ENCODE measurements at places on chromosomes 3 and 15.
A peak's percentile ranks its signal among the peaks of the same experiment; 100 is the strongest.

GRCh38 chr3:117603097-117603496 lies 893.5 kb downstream of the TUSC7 start:
- DNase-seq = no peak

DNA sequence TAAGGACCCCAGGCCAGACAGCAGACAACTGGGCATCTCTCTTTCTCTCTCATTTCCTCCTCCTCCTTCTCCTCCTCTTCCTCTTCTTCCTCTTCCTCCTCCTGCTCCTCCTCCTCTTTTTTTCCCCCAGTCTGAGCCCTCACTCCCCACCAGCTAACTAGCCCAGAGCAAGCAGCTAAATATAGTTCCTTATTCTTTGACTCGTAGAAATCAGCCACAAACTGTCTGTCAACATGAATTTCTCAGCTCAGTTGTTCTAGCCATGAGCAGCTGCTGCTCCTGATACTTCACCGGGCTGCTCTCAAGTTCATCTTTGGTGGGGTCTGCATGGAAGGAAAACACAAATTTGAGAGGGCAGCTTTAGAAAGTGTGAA lies 19.2 kb upstream of the LOXL1 start:
- no peak for DNase-seq

GRCh38 chr15:65110676-65111292 lies 4.2 kb downstream of the UBAP1L start:
- DNase-seq = no peak

DNA sequence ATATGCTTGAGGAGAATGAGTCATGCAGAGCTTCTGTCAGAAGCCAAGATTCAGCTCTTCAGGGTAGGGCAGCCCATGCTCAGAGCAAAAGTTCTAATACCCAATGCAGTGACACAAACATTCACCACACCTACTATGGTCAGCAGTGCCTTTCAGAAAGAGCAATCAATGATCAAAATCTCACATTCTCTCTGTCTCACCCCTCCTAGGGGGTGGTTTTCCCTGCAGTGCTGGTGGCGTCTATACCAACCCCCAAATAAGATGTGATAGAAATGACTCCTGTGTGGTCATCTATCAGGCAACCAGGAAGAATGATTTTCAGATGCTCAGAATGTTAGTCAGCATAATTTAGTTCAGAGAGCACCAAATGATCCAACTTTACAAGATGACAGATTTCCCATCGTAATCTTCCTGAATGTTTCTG lies 385.3 kb downstream of the NTRK3 start:
- no peak for DNase-seq

DNA sequence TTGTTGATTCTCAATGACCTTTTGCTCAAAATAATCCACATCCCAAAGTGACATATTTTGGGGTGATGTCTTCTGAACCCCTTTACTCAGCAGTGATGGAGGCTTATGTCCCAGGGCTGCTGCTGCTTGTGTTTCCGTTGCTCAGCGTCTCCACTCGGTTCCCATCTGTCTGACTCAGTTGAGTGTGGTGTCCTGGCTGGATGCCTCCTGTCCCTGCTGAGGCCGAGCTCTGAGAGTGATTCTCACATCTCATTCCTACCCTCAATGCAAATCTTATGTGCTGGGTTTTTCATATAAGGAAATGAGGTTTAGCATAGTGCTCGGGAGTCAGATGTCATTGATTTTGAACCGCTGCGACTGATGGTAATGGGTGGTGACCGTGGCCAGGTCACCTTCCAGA lies 247.4 kb downstream of the GABRG3 start:
- no peak for DNase-seq

DNA sequence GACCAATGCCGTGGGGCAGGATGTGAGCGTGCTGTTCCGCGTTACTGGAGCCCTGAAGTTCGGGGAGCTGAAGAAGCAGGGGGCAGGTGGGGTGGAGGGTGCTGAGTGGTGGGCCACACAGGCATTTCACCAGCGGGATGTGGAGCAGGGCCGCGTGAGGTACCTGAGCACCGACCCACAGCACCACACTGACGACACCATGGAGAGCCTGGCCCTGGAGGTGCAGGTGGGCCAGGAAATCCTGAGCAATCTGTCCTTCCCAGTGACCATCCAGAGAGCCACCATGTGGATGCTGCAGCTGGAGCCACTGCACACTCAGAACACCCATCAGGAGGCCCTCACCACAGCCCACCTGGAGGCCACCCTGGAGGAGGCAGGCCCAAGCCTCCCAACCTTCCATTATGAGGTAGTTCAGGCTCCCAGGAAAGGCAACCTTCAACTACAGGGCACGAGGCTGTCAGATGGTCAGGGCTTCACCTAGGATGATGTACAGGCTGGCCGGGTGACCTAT lies 179.6 kb downstream of the TBC1D2B start:
- DNase-seq = no peak

- DNase-seq = no peak
Measured at GRCh38 chr3:173743516-173743915, 346.0 kb downstream of the NLGN1 start.

GRCh38 chr15:94582368-94582767 lies 351.0 kb downstream of the MCTP2 start:
- DNase-seq = peak; percentile 53

DNA sequence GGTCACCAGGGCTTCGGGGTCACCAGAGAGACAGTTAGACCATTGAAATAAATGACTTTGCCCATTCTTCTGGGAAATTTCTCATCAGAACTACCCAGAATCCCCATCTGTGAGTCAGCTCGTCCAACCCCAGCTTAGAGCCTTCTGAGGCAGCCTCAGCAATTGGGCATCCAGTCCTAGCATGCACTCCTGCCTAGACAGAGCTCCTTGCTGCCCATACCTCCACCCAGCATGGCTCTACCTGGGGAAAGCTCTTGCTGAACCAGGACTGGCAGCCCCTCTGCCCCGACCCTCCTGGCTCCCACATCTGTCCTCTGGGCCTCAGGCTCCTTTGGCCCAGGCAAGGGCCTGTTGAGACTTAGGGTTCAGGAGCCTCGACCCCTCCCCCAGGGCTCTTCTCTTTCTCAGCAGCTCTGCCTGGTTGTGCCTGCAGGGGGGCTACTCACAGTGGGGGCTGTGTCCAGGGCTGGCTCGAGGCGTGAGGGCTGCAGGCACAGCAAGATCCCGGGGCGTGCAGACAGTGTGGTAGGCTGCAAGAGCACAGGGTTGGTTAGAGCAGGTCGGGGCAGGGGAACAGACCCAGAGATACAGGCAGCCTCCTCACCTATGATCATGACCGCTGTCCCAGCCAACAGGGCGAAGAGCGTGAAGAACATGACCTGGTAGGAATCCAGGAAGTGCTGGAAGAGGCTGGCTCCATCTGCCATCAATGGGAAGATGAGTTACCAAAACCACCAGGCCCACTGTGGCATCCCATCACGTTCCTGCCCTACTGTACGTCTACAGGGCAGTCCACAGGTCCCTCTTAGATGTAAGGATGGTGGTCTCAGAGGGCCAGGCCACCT lies 101.3 kb downstream of the NUP210 start:
- no peak for DNase-seq

- no peak for DNase-seq
Measured at GRCh38 chr3:151210676-151211381, 7.8 kb upstream of the GPR171 start.

- no peak for DNase-seq
Measured at GRCh38 chr3:119428538-119428937, 34.9 kb downstream of the TMEM39A start.

DNA sequence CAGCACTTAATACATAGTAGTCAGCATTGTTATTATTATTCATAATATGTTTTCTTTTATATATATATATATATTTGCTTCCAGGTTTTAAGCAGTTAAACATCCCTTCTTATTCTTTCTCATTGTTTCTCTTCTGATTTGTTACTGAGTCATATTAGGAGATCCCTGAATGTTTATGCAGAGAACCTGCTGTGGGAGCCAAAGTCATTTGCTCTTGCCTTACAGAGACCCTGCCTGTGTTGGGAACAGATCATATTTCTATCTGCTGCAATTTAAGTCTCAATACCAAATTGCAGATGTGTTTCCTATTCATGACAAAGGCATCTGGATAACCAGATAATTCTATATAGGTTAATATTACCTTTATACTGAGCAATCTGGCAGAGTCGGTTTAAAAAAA lies 323.0 kb upstream of the UMPS start:
- no peak for DNase-seq

DNA sequence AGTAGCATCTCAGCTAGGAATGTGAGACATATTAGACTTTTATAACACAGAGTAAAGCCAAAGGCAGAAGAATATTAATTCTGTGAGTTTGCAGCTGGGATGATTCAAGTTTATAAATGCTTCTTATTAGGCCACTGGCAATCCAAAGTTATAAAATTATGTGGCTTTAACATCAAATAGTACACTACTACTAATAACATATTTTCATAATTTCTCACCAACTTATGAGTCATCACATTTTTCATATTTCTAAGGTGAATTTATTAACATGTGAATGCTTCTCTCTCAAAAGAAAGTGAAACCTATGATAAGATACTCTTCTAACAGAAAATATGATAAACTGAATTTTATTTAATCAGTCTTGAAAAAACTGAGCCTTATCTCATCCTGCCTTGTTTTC lies 1348.2 kb upstream of the ALCAM start:
- no peak for DNase-seq

GRCh38 chr3:40532252-40532651 lies 7.5 kb downstream of the ZNF621 start:
- no peak for DNase-seq

DNA sequence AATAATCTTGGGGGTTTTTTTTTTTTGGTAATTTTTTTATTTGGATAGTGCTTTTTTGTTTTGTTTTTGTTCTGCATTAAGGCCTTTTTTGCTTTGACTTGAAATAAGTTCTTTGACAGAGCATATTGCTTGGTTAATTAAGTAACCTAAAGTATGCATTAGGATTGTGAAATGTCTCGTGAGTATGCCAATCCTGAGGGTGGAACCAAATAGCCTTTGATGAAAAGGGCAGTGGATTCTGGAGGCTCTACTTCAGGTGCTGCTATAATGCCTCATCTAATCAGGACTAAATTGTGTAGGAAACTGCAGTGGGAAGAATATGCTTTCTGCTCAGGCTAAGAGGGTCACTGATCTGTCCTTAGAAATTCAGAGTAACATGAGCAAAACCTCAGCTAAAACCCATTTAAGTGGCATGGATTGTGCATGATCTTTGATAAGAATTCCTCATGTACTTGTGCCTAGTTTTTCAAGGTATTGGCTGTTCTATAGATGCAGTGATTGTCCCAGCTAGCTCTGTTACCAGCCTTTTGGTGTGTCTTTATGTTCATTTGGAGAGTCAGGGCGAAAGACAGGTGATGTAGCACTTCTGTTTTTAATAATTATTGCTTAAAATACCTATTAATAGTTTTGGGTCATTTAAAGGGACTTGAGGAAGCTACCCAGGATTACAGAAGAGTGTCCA lies 15.4 kb downstream of the CDV3 start:
- no peak for DNase-seq

DNA sequence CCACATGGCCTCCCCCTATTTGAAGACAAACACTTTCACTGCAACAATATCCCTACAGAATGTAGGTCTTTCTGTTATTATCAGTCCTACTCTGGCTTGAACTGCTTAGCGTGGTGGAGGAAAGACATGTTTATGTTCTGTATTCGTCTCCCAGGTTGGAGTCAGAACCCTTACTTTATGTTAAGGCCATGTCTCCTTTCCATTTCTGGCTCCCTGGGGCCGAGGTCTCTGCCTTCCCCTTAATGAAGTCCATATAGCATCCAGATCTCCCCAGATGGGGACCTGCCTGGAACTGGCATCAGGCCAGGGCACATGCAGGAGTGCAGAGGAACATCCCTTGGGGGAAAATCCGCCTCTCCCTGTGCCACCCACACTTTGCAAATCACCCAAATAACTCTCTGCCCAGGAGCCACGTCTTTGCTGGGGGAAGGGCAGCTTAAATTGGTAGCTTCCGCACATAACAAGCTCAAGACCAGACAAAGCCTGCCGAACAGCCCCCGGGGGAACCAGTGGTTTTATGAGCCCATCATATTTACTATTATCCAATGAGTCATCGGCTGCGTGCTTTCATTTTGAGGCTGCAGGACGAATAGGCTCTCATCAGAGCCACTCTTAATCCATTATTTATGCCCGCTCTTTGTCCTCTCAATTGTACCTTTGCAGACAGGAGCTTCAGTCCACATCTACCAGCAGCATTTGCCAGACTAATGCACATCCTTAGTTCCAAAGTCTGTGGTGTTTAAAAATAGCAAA lies 237.0 kb downstream of the UACA start:
- peak; percentile 27 for DNase-seq

- no peak for DNase-seq
Measured at GRCh38 chr3:107076946-107077345, 300.3 kb upstream of the CCDC54 start.

GRCh38 chr15:67085237-67085817 lies 19.9 kb downstream of the SMAD3 start:
- DNase-seq = peak; percentile 68

DNA sequence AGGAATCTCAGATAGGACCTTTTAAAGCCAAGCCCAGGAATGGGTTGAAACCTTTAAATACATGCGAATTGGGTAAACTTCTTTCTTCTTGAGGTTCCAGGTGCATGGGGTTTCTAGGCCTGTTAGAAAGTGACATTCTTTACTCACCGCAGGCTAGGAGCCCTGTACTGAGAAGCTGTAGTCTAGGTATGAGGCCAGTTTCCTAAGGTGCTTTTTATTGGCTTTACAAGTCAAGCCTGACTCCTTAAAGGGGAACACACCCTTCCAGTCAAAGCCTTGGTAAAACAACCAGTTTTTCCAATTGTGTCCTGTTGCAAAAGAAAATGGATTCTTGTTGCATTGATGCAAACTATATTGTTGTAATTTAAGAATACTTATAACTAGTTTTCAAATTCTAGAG lies 76.1 kb upstream of the ATP11B start:
- no peak for DNase-seq

- DNase-seq = no peak
Measured at GRCh38 chr15:69459066-69459465, 6.4 kb downstream of the RPLP1 start.

DNA sequence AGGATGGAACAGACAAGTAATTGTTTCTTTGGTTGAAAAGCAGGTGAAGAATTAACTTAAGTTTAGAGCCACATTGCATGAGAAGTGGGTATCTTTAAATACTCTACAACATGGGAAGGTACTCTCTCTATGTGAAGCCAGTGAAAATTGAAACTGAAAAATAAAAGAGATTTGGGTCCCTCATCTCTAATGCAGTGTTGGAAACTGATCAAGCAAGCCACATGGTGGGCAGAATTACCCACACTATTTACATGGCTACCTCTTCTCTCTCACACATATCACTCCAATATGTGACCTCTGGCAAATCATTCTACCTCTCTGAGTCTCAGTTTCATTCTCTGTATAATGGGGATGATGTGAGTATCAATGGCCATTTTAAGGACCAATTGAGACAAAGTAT lies 339.0 kb downstream of the IL5RA start:
- no peak for DNase-seq
